ENCODE measurements at places on chromosomes 2 and 18. TPM values are rescaled to one million over a fixed set of nuclear protein-coding genes. Genes with fewer than 3 reads are reported as not detected.

The WNT10A gene
- total RNA-seq: 0.11 TPM

DNA sequence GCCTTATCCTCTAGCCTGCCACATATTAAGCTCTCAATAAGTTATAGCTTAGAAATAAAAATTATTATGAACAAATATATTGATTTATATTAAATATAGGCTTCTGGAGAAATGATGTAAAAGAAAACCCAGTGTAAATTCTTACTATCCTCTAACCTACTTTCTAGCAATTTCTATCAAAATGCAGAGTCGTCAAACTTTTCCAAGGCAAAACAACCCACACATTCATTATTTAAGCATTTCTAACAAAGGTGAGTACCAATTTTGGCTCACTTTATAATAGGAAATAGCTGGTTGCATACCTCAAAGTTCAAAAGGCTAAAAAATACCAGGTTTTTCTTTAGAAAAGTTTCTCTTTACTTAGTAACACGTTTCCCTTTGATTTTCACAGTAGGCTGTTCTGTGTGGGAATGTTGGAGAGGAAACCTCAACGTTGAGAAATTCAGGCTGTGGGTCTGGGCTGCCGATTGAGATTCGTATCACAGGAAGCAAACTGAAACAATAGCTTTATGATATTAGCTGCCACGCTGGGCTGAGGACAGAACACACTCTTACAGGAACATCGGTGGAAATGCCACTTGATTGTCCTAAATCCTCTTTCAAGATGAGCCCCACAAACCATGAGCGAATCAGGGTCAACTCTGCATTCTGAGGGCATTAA, 53.0 kb downstream of the EPAS1 start:
- no peak for DNase-seq

DNA sequence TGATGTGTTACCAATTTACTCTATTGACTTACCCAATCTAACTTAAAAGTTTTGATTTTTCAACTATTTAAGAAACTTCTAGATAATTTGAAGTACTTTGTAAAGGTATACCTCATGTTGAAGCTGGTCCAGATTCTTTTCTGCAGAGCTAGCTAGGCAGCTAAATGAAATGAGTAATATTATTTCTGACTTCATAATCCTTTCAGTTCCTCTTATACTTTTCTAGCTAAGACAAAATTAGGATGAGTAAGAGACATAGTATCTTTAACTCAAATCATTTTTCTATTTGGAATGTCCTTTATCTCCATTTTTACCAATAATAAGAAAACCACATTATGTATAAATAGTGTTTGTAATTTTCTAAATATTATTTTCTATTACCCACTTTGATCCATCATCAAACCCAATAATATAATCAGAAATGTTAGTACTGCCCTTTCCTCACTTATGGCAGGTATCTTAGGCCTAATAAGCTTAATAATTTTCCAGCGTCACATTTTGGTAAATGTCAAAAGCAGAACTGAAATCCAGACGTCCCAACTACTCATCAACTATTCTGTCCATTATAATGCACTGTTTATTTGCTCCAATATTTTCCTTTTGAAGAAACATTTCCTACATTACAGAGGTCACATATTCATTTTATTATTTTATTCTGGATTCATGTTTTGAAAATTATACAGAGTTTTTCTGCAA, 456.6 kb downstream of the THSD7B start:
- DNase-seq: no peak

DNA sequence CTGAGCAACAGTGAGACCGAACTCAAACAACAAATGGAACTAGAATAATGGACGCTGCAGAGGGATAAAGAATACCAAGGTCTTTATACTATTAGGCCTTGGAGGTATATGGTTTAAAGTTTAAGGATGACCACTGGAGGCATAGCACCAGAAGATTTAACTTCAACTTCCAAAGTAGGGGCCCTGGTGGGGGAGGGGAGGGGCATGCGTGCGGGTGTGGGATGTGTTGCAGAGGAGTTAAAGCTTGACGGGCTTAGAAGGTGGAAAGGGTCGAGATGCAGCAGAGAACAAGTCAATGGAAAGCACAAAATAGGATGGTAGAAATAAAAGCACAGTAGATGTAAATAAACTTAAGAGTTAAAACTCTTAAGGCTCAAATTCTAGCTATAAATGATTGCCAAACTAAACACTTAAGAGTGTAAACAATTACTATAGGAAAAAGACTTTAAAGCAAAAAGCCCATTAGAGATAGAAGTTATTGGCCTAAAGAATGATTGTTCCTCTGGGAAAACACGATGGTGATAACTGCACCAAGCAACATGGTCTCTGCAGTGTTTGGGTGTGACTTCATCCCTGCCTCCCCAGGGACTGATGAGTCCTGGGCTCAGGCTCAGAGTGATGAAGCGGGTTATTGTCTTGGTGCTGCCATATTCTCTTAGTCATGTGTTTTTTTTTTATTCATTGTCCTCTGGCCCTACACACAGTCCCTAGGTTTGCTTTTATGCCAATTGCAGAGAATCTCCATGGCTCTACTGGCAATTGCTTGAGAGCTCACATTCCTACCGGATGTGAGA, 13.0 kb downstream of the RRM2 start:
- peak; percentile 94 for DNase-seq

DNA sequence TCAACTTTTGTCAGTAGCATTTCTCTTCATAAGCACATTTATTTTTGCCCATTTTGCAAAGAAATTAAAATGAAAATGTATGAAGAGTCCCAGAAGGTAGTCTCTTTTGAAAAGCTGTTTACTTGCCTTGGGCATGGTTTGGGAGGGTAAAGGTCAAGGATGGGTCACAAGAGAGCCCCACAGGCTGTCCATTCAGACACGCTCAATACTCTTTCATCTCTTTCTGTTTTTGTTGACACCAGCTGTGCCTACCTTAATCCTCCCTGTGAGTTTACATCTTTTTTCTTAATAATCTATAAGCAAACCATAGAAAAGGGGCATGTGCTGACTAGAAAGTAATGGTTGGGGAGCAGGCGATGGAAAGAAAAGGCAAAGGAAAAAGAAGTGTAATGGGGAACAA, 49.6 kb upstream of the KLF7 start:
- DNase-seq: no peak

GRCh38 chr2:216572582-216573578, 60.3 kb upstream of the IGFBP2 start:
- no peak for DNase-seq

- no peak for DNase-seq
Measured at GRCh38 chr18:13450289-13451212, 232.0 kb downstream of the LDLRAD4 start.

DNA sequence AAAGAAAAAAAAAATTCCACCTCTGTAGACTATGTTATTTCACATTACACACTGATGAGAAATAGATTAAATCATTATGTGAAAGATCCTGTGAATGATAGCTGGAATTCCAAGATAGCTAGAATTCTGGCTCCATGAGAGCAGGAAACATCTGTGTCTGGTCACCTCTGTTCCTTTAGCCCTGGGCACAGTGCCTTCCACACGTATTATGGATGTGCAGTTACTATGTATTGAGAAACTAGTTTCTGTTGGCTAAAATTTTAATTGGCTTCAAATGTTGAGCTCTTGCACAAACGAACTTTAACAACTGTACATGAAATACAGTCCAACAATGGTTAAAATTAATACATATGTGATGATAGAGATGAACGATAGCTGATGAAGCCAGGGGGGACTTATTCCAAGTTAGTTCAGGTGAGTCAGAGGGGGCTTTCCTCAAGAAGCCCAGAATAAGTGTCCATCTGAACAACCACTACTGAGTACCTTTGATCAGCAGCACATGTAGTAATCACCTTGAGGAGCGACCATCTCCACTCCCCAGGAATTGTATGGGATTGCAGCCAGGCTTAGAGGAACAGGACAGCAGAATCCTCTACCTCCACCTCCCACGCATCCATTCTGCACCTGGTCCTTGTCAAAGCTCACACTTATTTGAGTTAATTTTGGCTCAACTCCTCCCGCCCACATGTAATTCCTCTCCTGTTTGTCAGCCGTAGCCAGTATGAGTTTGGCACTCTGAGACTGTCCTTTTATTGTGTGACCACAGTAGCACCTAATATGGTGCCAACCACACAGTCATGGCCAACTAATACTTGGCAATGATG, 68.6 kb downstream of the NABP1 start:
- no peak for DNase-seq

- DNase-seq: no peak
Measured at GRCh38 chr2:217683106-217683870, 319.5 kb downstream of the TNS1 start.

DNA sequence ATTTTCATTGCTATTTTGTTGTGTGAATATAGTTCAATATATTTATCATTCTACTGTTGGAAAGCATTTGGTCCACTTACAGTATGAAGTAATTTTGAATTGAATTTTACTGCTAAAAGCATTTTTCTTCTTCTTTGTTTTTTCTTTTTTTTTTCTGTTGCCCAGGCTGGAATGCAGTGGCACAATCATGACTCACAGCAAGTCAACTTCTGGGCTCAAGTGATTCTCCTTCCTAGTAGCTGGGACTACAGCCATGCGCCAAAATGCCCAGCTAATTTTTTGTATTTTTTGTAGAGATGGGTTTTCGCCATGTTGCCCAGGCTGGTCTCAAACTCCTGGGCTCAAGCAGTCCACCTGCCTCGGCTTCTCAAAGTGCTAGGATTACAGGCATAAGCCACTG, 2.4 kb upstream of the ETAA1 start:
- DNase-seq: no peak

DNA sequence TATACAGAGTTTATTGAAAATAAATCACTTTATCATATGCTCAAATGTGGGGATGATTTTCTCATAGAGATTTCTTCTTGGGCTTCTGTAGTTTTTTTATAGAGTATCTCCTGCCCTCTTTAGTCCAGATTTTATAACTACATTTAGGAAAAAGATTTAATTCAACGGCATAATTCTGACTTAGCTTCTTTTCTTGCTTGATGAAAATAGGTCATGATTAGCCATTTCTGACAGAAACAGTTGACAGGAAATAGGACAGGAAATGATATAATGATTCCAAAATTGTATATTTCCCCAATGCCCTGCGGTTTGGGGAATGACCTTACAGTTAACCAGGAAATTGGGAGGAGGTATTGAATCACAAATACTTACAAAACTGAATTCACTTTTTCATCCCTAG, 1531.9 kb upstream of the ACVR2A start:
- DNase-seq: peak; percentile 59
